Stomach (tissue), 19 donors: ENCODE measurements at places on chromosomes 5 and 9. TPM values are rescaled to one million over a fixed set of nuclear protein-coding genes. Genes with fewer than 3 reads are reported as not detected.

DNA sequence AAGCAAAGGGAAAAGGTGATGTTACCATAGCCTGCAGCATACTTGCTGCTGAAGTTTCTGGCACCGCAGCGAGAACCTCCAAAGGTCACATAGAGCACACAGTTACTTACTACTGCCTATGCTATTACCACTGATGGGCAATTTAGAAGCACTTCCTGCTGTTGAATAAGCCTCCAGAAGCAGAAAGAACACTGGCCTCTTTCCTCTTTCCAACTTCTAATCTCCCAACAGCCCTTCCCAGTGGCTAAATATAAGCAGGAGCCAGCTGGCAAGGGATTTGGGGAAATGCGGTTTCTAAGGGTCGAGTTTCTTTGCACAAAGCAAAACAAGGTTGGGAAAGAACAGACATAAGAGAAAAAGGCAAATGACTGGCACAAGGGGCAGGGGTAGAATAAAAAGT lies 669.2 kb upstream of the ACO1 start:
- H3K36me3 ChIP-seq: no peaks in the 10 kb centered on the region
- no peak overlapping the region for H3K27ac ChIP-seq
- no peaks in the 10 kb centered on the region for H3K27me3 ChIP-seq
- no peak overlapping the region for H3K4me3 ChIP-seq
- H3K4me1 ChIP-seq: no peaks in the 10 kb centered on the region
- peak; percentile 63 for DNase-seq

Gene OTP
- not detected for total RNA-seq

DNA sequence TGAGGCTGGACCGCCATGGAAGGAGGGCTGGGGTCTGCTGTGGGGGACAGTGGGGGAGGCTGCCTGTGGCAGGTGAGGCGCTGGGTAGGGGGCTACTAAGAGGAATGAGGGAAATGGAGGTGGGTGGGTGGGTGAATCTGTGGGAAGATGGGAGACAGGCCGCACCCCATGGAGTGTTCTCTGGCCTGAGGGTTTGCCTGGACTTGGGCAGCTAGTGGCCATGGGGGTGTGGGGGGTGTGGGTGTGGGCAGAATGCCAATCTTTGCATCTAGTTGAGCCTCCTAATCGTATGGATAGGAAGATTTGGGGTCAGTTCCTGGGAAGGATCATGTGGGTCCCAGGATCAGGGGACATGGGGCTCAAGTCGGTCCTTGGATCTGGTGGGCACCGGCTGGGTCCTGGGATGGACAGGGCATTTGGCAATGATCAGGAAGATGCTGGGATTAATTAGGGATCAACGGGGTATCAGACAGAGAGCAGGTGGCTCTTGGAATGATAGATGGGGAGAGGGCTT lies 518 bp downstream of the ZDHHC12 start:
- H3K4me1 ChIP-seq: peaks cover 36% of the 10 kb centered on the region
- H3K27me3 ChIP-seq: no peaks in the 10 kb centered on the region
- DNase-seq: no peak
- peak overlapping the region; percentile 89 for H3K27ac ChIP-seq

DNA sequence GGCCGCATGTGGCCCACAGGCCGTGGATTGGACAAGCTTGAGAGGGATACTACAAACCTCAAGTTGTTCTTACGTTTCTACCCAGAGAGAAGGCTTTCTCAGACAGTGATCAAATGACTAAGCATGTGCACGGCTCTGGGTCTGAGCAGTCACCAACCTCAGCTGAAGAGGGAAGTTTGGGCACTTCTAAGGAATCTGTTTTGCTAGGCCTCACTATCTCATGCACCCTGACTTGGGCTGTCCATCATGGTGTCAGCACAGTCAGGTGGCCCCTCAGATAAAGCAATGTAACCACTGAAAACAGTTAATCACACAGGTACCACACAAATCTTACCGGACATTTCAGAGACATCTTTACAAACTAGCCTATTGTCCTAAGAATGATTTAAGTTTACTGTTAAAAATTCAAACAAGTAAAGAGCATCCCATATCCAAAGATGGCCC lies 24.6 kb downstream of the CSF2 start:
- H3K4me3 ChIP-seq: no peak overlapping the region
- no peak overlapping the region for H3K27ac ChIP-seq
- H3K27me3 ChIP-seq: no peaks in the 10 kb centered on the region
- no peak for DNase-seq
- H3K36me3 ChIP-seq: no peaks in the 10 kb centered on the region
- peaks cover 3% of the 10 kb centered on the region for H3K4me1 ChIP-seq

DNA sequence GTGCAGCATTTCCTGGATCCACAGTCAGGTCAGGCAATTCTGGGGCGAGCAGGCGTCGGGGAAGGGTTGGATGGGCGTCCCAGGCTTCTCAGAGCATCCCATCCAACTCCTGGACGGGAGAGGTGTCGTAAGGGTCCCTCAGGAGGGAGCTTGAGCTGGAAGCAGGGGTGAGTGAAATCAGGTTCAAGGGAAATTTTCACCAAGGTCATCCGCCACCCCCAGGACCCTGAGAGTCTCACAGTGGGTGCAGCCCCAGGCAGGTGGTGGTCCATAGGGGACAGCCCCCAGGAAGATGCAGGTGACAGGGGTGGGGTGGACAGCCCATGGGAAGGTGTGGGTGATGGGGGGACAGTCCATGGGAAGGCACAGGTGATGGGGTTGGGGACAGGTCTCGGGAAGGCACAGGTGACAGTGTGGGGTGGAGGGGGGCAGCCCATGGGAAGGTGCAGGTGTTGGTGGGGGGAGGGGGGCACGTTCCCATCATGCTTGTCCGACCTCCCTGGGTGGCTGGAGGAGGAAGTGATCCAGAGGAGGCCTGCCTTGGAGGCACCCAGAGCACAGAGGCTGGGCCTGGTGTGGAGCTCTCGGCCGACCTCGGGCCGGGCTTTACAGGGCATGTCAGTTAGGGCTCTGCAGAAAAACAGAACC lies 48.9 kb downstream of the AHRR start:
- DNase-seq: peak; percentile 21
- H3K4me1 ChIP-seq: peaks cover 16% of the 10 kb centered on the region
- H3K36me3 ChIP-seq: no peaks in the 10 kb centered on the region
- no peak overlapping the region for H3K27ac ChIP-seq

Gene AIF1L
- 10.9 TPM for total RNA-seq

Gene TXNDC8
- total RNA-seq: not detected

DNA sequence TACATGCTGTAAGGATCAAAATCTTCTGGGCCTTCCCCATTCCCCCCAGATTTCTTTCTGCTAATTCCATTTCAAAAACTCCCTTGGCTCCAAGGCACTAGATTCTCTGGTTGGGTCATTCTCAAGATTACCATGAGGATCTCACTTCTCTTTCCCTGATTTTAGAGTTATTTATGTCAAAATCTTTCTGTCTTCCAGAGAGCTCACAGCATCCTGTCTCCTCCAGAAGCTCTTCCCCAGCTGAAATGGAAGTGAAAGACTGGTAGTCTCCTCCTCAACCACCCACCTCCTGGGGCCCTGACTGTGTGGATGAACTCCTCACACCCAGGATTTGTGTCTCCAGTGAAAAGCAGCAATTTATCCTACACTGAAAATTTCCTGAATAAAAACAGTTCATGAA lies 11.9 kb upstream of the ZNF366 start:
- no peaks in the 10 kb centered on the region for H3K27me3 ChIP-seq
- H3K4me1 ChIP-seq: peaks cover 5% of the 10 kb centered on the region
- no peak for DNase-seq
- H3K4me3 ChIP-seq: no peak overlapping the region
- no peaks in the 10 kb centered on the region for H3K36me3 ChIP-seq
